ENCODE measurements at places on chromosomes 3 and 15. TPM values are rescaled to one million over a fixed set of nuclear protein-coding genes. Genes with fewer than 3 reads are reported as not detected.

The THBS1 gene
- 61.9 TPM for total RNA-seq

The MGA gene
- total RNA-seq: 43.6 TPM

The ZNF80 gene
- total RNA-seq: not detected

The ZMYND10 gene
- 3.6 TPM for total RNA-seq

The XCR1 gene
- total RNA-seq: not detected

The PEAK1 gene
- 58.7 TPM for total RNA-seq
